ENCODE measurements at places on chromosomes 7 and 10. TPM values are rescaled to one million over a fixed set of nuclear protein-coding genes. Genes with fewer than 3 reads are reported as not detected.

LLCFC1 gene
- polyA plus RNA-seq: 0.21 TPM

GPR141 gene
- 0.35 TPM for polyA plus RNA-seq

DNA sequence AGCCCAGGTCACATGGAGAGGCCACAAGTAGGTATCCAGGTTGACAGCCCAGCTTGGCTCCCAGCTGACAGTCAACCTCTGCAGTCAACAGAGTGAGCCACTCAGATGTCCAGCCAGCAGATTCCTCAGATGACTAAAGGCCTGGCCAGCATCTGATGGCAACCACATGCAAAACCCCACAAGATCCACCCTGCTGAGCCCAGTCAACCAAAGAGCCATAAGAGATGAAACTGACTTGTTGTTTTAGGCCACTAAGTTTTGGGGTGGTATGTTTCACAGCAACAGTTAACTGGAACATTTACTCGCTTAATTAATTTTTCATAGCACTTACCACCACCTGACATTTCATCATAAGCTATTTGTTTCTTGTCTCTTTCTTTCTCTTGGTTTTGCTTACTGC lies 107.3 kb upstream of the KDM7A start:
- no peak for DNase-seq

DNA sequence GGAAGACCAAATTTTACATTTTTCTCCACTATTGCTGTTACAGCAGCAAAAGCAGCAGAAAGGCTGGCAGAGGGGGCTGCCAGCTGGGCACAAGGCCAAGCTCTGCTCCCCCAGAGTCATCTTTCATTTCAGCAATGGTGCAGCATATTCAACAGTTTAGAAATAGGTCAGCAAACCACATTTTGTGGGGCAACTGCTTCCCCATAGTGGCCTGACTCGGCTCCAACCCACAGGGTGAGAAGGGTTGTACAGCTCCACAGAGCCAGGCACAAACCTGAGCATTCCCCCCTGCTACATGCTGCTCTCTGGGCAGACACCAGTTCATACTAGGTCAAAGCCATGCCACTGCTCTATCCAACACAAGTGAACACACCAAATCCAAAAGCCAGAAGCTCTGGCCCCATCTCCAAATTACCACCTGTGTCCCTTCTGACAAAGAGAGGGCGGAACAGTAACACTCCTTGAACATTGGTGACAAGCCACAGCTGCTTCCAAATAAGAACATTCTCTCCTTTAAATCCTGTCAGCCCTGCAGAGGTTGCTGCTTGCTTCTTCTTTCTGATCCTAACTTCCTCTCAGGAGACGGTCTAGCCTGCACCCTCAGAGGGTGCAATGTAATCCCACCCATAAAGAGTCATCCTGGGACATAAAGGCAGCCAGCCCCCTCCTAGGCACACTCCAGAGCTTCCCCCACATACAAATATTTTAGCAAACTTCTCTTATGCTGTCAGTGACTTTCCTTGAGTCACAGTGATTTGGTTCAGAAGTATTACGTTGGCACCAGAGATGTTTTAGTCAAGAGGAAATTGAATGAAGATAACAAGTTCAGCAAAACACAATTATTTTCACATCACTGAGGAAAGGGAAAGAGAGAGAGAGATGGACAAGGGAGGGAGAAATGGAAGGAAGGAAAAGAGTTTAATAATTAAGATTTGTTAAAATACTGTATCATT lies 39.0 kb upstream of the SLIT1 start:
- no peak for DNase-seq

GRCh38 chr7:6533893-6534495 lies 17.3 kb downstream of the GRID2IP start:
- DNase-seq: no peak

DNA sequence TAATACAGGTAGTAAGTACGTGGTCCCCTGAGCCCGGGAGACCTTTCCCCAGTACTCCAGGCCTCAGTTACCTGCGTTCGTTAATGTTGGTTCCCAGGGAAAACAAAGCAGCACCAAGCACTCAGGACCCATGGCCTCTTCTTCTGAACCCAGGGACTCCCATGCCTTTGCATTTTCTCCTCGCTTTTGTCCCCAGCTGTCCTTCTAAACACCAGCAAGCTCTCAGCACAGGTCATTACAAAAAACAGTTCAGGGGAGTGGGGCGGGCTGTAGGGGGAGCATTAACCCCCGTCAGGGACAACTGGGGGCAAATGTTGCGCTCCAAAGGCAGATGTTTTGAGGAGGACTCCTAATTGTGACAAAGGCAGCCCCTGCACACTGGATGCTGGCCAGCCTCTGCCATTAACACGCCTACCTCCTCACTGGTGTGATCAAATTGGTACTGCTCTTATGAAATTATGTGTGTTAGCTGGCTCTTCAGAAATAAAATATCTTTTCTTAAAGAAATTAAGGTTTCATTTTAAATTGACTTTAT lies 80.5 kb upstream of the LRGUK start:
- DNase-seq: no peak

FAM241B gene
- 10.4 TPM for polyA plus RNA-seq

DNA sequence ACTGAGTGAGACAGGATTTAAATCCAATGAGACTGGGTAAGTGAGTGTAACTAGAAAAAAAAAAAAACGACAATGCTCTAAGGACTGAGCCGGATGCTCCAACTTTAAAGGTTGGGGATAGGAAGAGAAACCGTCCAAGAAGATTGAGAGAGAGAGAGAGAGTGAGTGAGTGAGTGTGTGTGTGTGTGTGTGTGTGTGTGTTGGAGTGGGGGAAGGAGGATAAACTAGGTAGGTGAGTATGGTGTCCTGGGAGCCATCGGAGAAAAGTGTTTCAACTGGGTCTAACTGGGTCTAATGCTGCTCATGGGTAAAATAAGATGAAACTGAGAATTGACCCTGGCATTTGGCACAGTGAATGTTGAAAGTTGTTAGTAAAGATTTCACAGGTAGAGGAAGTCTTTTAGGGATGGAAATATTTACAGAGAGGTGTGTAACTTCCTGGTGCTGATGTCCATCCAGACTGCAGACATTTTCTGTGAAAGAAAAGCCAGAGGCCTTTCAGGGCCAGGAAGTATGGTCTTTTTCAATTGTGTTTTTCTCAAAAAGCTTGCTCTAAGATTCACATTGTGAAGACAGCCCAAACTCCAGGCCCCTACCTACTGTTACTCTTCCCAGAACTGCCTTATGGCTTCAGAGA lies 14.2 kb downstream of the ENTPD1 start:
- no peak for DNase-seq

TSPAN15 gene
- 66.7 TPM for polyA plus RNA-seq

BAIAP2L1 gene
- 2.3 TPM for polyA plus RNA-seq

GRCh38 chr10:339038-339391 lies 203.8 kb downstream of the ZMYND11 start:
- DNase-seq: no peak

C10orf67 gene
- polyA plus RNA-seq: 2.3 TPM

DNA sequence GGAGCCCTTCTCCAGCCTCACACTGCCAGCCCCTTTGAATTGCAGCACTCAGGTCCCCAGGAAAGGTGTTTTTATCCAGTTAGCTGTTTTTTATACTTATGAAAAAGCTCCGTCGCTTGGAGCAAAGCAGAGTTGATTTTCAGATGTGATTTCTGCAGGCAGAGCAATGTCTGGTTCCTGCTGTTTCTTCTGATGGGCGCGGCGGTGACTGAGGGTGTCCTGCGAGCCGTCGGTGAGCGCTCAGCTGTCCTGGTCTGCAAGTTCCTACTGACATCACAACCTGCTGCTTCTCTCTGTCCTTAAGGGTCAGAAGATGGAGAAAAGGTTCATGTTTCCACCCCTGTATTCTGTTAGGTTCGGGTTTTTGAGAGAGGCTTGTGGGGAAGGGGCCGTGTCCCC lies 109.6 kb upstream of the FAM20C start:
- DNase-seq: no peak

- DNase-seq: no peak
Observed at GRCh38 chr7:137774793-137775201, 72.0 kb downstream of the DGKI start.

NKX2-3 gene
- polyA plus RNA-seq: not detected

DNA sequence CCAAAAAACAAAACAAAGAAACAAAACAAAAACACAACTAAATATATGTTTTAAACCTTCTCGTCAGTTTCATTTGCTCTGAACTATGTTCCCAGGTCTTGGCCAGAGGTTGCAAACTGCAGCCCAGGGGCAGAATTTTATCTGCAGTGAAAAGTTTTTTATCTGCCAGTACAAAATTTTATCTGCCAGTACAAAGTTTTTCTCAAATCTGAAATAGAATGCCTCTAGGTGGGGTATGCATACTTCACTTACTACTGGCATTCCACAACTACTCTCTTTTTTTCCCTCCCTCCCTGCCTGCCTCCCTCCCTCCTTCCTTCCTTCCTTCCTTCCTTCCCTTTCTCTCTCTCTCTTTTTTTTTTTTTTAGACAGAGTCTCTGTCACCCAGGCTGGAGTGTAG lies 9.4 kb upstream of the CLDN3 start:
- no peak for DNase-seq

DNA sequence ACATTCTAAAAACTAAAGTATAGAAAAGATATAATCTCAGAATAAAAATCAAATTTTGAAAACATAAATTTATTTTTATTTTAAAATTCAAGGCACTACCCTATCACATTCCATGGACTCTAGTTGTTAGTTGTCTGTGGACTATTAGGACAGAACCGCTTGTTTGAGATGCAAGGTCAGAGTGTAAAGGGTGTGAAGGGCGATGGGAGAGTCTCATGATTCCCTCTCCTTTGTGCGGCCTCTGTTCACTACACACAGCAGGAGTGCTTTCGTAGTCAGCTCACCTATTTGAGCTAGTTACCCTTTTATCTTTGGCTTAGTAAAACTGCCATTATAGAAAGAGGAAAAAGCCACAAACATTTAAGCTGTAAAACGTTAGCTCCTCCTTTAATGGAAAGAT lies 189.8 kb upstream of the TEX47 start:
- DNase-seq: no peak

TMEM229A gene
- polyA plus RNA-seq: 0.09 TPM

DNA sequence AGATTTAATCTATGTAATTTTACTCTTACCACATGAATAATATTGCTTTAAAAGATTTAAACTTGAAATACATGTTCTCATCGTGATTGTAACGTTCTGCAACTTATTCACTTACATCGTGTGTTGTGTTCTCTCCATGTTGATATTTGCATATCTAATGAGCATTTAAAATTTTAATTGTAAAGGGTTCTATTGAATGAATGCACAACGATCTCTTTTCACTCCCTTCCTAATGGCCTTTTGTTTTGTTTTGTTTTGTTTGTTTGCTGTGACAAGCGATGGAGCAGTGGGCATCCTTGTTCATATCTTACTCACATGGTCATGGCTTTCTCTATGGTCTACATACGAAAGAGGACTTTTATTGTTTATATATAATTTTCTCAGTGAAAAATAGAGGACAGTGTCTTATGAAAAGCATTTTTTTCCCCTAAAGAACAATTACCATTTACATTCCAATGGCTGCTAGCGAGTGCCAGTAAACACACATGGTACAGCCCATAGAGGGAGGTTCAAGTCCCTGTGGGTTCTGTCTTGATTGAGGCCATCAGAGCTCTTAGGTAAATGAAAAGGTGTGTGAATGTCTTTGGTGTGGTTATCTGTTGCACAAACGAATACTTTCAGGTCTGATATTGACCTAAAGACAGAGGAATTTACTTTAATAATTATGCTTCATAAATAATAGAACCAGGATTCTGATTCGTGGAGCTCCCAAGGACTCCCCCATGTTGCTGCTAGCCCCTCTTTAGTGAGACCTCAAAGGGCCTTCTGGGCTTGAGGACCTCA lies 32.4 kb downstream of the BTBD16 start:
- no peak for DNase-seq

GRCh38 chr7:143385891-143386781 lies 5.0 kb downstream of the ZYX start:
- DNase-seq: no peak

- no peak for DNase-seq
Observed at GRCh38 chr10:121735263-121735662, 137.0 kb upstream of the FGFR2 start.

- DNase-seq: no peak
Observed at GRCh38 chr10:42532996-42533395, 105.4 kb downstream of the ZNF33B start.

DNA sequence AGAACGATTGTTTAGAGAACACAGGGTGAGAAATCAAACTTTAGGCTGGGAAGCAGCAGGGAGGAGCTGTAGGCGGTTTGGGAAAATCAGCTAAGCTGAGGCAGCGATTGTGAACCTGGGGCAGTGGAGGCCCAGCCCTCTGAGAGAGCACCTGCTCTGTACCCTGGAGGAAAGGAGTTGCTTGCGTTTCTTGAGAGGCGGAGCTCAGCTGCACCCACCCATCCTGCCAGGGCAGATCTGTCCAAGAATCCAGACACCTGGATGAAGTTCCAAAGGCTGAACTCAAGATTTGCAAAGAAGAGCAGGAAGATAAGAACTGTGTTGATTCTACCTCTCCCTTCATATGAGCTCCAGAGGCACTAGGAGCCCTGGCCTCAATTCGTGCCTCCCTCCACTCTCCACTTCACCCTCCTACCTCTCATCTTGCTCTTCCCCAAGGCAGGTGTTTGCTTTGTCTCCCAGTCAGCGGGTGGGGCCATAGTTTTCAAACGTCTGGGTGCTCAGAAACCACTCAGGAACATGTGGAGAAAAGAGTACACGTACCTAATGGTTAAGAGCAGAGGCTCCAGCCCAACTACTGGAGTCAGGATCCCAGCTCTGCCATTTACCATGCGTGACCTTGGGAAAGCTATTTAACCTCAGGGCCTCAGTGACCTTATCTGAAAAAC lies 21.5 kb upstream of the TMEM213 start:
- DNase-seq: no peak

DNA sequence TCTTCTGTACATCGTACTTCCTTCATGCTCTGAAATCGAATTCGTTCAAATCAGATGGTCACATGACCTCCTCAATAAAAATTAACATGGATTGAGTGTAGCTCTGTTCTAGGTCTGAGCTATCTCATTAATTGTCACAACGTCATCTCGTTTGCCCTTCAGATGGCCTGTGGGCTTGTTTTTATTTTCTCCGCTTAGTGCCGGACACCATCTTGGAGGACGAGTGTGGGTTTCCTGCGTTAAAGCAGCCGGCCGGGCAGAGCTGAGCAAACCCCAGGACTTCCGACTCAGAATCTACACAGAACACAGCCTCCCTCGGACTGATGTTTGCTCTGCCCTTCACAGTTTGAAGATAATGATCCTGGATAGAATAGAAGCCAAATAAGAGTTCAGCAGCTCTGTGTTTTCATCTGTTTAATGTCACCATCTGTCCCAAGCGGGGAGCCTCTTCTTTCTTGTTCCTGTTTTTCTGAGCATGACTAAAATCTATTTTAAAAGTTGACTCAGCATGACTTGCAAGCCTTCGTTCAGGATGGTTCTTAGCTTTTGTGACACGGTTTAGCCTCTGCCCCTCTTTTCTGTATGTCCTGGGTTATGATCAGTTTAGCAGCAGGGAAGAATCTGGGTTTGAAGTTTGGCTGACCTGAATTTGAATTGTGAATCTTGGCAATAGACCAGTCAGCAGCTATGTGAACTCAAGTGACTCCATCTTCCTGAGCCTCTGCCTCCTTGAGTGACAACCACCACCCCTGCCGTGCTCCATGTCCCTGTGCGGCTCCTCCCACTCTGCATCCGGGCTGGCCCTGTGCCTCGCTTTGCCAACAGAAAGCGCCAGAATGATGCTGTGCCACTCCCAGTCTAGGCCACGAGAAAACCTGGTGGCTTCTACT lies 30.6 kb upstream of the GALNTL5 start:
- no peak for DNase-seq

Data from left renal pelvis (tissue), 4 donors.